ENCODE measurements at places on chromosomes 1 and 21.

- no peak for DNase-seq
These were observed 126.4 kb upstream of the GADD45A start for GRCh38 chr1:67558449-67559193.

- DNase-seq: no peak
These were observed 266.6 kb upstream of the C1orf174 start for GRCh38 chr1:4166713-4167112.

DNA sequence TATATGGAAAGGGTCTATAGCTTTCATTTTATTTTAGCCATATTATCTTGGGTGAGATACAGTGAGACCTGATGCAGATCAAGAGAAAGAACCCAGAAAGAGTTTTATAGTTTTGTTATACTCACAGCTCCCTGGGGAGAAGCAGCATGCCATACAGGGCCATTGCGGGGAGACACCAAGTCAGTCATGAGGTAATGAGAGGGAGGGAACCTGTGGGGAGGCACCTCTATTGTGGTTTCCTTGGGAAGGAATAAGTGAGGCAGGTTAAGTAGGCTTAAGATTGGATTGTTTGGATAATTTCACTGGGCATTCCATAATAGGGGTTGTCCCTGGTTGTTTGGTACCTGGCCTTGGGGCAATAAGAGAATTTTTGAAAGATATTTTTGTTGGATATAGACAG is 19.7 kb downstream of the AXDND1 start:
- no peak for DNase-seq

- DNase-seq: no peak
These were observed 25.6 kb upstream of the RGS13 start for GRCh38 chr1:192610112-192610889.

- no peak for DNase-seq
These were observed 8.8 kb downstream of the CDA start for GRCh38 chr1:20597650-20598049.

GRCh38 chr1:236750928-236751327 is 44.2 kb upstream of the MTR start:
- no peak for DNase-seq

DNA sequence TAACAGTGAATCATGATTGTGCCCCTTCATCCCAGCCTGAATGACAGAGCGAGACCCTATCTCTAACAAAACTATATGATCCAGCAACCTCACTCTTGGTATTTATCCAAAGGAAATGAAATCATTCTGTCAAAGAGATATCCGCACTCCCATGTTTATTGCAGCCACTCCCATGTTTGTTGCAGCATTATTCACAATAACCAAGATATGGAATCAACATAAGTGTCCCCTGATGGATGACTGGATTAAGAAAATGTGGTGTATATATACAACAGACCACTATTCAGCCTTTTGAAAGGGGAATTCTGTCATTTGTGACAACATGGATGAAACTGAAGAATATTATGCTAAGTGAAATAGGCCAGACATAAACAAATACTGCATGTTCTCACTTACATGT is 44.4 kb downstream of the TRMT1L start:
- no peak for DNase-seq

DNA sequence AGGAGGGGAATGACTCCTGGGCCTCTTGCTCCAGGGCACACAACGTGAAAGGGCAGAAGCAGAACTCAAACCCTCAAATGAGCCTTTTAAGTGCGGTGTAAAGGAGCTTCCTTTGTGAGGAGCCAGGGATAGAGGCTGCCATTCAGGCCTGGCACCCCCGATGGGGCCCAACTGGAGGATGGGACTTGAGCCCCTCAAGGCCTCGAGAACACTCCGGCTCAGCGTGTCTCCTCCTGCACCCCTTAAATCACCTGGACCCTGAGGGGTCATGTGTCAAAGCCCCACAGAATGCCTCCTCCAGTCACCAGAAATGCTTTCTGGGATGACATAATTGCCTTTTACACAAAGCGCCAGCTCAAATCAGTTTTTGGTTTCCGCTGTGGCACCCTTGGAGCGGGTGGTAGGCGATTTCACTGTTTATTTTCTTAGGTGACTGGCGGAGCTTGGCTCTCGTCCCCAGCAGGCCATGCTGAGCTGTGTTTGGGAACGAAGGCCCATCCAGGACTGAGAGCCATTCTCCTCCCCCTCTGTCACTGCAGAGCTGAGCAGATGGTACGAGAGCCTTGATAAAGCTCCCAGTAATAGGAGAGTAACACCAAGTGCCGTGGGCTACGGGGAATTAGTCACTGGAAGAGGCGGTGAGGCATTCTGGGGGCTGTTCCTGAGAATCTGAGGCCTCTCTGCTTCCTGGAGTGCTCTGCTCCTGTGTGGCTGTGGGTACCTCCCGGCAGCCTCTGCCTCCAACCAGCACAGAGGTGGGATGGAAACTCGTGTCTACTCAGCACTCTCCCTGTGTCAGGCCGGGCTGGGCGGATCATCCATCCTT is 163.0 kb downstream of the GRIK3 start:
- no peak for DNase-seq

DNA sequence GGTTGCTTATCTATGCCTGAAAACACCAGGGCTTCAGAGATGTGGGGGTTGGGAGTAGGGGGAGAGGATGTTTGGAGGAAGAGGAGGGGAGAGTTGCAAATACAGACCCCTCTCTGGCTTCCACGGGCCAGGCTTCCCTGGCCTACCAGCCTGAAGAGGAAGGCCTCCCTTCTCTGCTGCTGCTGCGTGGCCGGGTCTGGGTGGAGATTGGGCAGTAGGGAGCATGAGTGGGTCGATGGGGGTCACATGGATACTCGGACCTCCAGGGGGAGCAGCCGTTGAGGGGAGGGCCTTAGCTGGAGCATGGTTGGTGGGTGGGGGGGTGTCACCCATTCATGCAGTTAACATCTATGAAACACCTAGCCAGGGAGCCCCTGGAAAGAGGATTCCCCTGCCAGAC is 1.5 kb downstream of the RORC start:
- DNase-seq: no peak

GRCh38 chr1:215018555-215018954 is 64.0 kb upstream of the KCNK2 start:
- no peak for DNase-seq

- no peak for DNase-seq
These were observed at the start of gene EDN2 for GRCh38 chr1:41484402-41485241. TSS of gene EDN2 (minus strand) at chr1:41484683. CDS start at chr1:41484601, 82 bp downstream.

DNA sequence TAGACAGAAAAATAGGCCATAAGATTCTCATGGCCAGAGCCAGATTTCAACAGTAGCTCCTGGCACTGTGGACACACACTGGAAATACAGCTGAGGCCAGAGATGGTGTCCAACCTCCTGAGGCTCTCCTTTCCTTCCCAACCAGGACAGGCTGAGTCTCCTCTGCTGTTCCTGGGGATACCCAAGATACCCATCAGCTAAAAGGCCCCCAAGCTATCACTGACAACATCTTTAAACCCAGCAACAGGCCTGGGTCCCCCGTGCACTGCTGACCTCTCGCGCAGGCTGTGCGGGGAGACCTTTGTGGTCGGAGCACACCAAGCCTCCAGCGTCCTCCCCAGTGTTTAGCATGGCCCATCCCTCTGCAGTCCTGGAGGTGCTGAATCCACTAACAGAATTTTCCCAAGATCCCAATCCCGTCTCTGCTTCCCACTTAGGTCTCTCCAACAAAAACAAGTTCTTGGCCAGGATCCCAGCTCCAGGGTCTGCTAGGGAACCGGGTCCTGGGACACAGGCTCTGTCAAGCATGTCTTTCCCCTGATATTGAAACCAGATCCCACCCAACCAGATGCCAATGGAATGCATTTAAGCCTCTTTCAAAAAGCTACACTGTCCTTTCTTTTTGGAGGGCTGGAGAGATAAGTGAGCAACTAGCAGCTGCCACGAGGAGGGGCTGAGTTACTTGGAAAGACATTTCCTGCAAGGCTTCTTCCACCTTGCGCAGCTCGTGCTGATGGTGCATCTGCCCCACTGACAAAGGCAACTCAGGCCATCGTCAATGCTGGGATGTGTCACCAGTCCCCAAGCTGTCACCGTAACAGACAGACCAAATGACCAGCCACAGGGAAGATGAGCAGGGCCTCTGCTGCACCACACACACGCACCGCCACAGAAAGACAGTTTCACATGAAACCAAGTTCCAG is 73.2 kb downstream of the BCAR3 start:
- DNase-seq: no peak
